ENCODE measurements at places on chromosomes 13 and 19.

- no peak for DNase-seq
These were observed 1002.7 kb upstream of the PCDH20 start for GRCh38 chr13:62418376-62418775.

DNA sequence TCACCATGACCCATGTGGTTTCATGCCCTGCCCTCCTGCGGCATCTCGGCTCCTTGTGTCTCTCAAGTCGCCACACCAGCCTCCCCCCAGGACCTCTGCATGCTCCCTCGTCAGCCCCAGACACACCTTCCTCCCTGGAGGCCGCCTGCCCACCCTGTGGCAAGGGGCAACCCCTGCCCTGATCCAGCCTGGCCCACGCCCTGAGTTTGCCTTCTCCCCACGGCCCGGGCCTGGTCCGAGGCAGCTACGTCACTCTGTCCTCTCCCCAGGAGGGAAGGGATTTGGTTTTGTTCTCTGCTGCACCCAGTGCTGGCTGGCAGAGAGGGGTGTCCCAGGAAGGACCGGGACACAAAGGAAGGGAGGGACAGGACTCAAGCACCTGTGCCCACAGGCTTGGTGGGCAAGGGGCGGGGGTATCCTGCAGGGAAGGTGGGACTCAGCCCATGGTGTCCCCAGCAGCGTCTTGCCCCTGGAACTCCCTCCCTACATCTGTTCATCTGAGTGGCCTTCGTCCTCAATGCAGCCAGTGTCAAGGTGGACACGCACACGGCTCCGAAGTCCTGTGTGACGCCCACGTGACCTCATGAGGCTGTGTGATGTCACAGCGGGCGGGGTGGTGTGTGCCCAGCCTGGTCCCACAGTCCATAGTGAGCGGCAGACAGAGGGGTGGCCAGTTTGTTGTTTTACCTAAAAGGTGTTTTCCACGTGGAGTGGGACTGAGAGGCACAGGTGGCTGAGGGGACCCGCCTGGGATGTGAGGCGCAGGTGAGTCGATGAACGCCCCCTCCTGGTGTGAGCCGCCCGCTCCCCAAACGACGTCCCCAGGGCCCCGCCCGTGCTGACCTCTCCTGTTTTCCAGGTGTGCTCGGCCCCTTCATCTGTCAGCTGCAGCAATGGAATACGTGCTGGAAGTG, at the start of gene TEX29:
Gene TEX29, plus strand, starts transcription at position 645 of the 914 bp plus-strand sequence. Its CDS starts 249 bp downstream, at position 894.
- no peak for DNase-seq

- no peak for DNase-seq
These were observed 13.1 kb upstream of the LPAR6 start for GRCh38 chr13:48426052-48426451.

DNA sequence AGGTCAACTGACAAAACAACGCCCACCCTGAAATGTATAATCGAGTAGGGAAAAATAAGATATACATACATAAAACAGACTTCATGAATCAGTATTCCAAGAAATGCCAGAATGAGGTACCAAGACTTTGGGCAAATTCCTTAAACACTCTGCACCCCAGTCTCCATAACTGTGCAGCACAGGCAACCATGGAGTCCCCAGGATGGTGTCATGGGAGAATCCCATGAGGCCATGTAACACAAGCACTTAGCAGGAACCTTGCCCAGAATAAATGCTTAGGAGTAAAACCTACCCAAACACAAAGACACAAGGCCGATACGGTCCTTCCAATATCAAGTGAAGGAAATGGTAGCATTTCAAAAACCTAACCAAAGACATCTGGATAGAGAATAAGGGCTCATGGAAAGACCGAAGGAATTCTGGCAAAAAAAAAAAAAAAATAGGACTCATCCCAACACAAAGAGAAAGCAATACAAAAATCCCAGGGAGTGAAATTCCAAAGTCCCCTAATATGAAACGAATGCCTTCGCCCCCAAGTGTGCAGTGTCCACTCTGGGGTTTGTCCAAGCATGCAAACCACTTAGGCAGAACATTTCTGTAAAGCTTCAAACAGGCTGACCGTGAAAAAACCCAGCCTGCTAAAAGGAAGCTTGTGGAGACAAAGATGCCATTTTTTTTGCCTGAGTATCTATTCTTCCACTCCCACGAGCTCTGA, 11.1 kb downstream of the ZC3H4 start:
- DNase-seq = no peak

DNA sequence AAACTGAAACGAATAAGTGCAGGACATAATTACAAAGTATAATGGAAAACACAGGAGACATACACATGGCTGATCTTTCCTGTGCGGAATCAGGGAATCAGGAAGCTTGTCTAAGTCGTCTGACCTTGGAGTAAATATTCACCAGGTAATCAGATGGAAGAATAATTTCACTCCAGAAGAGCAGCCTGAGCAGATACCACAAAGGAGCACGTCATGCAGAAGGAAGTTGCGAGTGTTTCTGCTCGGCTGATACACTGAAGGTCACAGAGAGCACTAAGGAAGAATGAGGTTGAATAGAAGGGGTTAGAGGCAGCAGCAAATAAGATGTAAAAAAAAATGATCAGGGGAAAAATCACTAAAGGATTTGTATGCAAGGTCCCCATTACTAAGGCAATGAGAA, 122.3 kb upstream of the GPC6 start:
- no peak for DNase-seq

- DNase-seq = peak; percentile 40
These were observed 709 bp downstream of the N4BP2L1 start for GRCh38 chr13:32426990-32427851.

DNA sequence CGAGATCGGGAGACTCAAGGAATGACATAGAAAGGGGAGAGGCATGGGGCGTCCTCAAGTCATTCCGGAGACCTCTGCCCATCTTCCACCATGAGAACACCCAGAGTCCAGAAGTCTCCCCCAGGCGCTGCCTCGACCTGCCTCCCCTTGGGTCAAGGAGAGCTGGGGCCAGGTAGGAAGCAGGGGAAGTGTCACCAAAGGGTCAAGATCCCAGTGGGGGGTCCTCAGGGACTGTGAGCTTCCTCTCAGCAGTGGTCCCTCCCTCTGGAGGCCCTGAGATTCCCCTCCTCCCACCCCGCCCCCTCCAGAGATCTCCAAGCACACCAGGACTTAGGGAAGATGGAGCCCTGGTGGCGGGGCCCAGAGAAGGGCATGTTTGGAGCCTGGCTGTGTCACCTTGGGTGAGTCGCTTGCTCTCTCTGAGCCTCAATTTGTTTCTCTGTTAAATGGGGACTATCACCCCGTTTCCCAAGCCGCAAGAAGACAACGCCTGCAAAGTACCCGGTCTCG, 919 bp downstream of the DACT3 start:
- no peak for DNase-seq

DNA sequence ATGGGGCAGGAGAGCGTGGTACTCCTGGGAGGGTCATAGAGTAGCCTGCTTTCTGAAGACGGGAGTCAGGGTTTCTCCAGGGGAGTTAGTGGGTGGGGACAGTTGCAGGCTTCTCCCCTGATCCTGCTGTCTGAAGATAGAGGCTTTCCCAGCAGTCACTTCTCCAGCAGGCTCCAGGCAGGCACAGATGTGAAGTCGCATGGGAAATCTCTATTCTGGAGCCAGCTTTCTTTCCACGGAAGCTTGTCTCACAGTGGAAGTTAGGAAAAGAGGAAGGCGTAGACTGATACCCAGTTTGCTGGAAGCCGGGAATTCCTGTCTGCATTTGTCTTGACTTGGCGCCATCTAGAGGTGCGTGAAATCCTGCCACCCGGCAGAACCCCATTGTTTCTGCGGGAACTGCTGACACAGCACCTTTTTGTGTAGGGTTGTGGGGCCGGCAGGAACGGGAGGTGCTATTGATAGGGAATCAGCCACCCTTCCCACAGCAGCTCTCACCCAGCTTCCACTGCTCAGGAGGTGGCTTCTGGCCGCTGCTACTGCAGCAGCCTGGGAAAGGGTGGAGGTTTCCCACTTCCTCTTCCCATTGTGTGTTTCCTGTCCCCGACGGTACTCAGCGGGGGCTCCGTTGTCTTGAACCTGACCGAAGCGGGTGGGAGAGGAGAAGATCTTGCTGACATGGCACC, 28.5 kb upstream of the NPAS1 start:
- DNase-seq = peak; percentile 46

DNA sequence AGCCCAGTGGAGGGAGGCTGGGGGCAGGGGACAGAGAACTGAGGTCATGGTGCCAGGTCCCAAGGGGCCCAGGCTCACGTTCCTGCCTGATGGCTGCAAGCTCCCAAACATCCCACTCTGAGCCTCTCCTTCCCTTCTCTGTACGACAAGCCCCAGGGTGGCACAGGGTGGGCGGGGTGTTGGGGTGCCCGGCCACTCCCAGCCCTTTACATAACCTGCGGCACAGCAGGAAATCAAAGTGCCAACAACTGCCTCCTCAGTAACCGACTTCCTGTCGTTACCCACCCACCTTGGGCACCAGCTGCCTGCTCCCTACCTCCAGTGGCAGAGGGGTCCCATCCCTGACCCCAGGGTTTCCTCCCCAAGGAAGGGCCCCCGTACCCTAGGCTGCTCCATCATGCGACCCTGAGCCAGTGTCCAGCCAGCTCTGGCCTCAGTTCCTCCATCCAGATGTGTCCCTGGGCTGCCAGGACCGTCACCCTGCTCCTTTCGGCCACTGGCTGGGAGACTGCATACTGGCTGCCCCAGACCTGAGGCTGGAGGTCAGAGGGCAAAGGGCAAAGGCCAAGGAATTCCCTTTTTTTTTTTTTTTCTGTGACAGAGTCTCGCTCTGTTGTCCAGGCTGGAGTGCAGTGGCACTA, 27.7 kb upstream of the NFIC start:
- DNase-seq = no peak

- no peak for DNase-seq
These were observed 21.8 kb downstream of the EVI5L start for GRCh38 chr19:7851623-7852500.

- DNase-seq = no peak
These were observed 66.6 kb upstream of the ZNF527 start for GRCh38 chr19:37304190-37304883.

GRCh38 chr13:48131533-48131932, 36.6 kb upstream of the MED4 start:
- DNase-seq = no peak

DNA sequence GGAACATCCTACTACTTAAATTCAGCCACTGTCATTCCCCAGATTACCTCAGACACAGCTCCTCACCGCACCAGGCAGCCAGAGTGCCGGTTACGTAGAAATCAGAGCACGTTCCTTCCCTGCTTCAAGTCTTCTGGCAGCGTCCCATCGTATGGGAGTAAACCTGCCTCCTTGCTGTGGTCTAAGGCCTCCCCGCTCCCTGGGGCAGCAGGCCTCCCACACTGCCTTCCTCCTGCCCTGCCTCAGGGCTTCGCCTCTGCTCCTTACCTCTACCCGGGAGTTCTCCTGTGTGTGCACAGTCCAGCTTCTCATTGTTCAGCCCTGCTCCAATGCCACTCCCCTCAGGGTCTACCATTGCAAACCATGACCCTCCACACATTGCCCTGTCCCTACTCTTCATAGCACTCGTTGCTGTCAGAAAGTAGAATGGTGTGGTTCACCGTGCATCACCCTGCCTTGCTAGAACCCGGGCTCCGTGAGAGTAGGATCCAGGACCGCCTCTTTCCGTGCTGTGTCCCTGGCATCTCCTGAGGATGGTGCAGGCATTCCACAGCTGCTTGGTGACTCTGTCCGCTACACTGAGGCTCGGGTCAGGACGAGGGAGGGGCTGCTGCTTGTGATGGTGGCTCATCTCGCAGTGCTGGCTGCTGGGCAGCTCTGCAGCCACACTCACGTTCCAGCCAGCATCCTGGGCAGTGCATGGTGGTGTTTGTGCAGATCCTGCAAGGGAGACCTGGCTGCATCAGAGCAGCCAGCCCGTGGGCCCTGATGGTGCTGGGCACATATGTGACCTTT, 6.9 kb downstream of the POP4 start:
- DNase-seq = no peak

DNA sequence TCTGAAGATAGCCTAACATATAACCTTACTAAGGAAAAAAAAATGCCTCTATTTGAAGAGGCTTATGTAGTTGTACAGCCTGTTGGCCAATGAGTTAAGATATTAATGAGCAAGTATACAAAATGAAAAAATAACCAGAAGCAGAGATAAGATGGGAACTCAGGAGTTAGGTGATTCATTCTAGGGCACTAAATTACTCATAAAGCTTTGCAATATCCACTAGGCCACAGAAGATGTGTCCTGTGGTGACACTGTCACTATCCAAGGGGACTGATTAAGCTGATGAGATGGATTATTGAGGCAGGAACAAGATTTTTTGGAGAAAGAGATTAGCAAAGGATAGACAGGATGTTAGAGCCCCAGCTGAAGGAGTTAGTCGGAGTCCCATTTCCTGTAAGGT, 99.6 kb downstream of the LIG4 start:
- no peak for DNase-seq

DNA sequence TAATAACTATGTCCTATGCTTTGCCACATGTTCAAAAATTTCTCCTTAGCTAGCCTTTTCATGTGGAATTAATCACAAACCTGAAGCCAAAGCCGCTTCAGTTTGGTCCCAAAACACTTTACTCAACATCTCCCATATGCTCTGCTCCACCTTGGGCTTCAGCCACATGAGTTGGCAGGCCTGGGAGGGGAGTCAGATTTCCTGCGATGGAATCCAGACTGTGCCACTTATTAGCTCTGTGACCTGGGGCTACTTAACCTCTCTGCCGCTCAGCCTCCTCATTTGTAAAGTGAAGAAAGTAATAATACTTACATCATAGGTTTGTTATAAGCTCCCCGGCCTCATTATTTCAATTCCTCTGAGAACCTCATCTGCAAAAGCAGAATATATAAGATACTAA, 272.0 kb downstream of the LMO7 start:
- no peak for DNase-seq

DNA sequence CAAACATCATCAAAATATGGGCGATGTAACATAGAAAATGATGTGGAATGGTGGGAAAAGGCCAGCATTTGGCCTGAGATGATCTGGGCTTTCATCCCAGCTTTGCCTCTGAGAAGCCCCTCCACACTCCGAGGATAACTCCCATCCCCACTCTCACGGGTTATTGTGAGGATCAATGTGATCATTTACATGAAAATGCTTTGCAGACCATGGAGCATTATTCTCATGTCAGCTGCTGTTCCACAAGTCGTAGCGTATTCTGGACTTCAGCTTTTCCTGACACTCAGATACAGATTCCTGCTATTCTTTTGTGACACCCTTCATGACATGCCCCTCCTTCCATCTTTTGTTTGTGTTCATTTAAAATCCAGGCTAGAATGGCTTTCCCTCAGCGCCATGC, 86.5 kb downstream of the NUFIP1 start:
- no peak for DNase-seq

DNA sequence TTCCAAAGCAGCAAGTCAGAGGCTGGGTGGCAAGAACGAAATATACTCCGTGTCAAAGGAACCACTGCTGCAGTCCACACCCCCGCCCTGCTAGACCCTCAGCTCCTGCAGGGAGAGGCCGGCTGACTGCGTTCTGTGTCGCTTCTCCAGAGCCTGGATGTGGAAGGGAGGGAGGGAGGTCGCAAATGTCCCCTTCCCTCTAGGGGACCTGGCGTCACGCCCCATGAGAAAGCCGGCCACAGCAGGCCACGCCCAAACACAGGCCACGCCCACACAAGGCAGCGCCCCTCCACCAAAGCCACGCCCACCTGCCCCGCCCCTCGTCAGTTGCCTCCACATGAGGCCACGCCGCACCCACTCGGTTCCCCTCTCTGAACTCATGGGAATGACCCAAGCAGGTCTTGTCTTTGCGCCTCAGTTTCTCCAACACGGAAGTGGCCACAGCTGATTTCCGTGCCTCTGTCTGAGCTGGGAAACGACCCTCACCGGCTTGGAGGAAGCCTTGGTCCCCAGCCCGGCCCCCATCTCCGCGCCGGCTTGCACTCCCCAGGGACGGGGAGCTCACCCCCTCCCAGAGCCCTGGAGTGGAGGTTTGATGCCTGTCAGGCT, 38.4 kb upstream of the TCF3 start:
- DNase-seq = peak; percentile 30
